ENCODE measurements at places on chromosomes 1 and 21.

DNA sequence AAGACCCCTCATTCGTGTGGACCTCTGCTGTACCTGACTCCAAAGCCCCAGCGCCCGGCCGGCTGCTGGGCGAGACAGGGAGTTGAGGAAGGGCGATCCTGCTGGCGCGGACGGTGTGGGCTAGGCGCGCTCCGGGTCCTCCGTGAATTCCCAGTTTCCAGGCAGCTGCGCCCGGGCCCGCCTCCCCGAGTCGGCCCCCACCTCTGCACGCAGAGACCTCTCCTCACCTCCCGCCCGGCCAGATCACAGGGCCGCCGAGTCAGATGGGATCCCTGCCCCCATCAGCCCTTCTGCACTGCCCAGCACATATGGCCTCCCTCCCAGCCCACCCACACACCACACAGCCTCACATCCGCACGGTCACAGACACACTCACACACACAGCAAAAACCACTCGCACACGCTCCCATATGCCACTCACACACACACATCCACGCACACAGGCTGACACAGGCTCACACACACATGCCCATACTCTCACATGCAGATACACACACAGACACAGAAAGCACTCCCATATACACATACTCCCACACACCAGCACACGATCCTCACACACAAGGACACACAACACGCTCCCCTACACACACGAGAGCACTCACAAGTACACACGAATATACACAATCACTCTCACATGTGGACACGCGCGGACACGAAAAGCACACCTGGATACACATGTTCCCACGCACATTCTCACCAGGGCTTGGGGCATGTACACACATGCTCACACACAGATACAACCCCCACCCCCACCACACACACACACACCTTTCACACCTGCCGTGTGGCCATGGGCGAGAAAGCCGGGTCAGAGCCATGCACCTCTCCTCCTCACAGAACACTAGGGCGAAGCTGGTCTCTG, 7.2 kb upstream of the GUCA2B start:
- DNase-seq: no peak

GRCh38 chr1:66439031-66439740, 94.8 kb upstream of the SGIP1 start:
- DNase-seq: no peak

- no peak for DNase-seq
Observed at GRCh38 chr1:156862584-156862983, 1.9 kb downstream of the NTRK1 start.

DNA sequence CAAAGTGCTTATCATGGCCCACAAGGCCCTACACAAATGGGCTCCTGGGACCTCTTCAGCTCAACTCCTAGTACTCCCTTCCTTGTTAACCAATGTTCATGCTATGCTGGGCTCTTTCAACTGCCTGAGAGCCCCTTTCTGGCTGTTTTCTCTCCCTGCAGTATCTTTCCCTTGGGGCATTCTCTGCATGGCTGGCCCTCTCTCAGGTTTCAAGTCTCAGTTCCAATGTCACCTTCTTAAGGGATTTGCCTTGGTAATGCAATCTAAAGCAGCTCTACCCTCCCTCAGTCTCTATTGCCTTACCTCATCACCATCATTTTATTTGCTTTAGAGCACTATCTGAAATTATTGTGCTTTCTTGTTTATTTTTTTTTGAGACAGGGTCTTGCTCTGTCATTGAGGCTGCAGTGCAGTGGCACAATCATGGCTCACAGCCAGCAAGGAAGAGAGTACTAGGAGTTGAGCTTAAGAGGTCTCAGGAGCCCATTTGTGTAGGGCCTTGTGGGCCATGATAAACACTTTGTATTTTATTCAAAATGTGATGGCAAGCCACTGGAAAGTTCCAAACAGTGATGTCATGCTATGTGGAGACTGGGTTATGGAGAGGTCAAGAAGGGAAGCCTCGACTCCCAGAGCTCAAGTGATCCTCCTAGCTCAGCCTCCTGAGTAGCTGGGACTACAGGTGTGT, 63.4 kb upstream of the SRSF10 start:
- no peak for DNase-seq

- DNase-seq: no peak
Observed at GRCh38 chr1:67009792-67010191, 44.2 kb downstream of the SLC35D1 start.

- DNase-seq: no peak
Observed at GRCh38 chr1:7052701-7053100, 267.4 kb downstream of the CAMTA1 start.

GRCh38 chr1:53592985-53593757, 134.0 kb downstream of the DMRTB1 start:
- no peak for DNase-seq

GRCh38 chr1:113142791-113143190, 69.8 kb downstream of the LRIG2 start:
- no peak for DNase-seq

DNA sequence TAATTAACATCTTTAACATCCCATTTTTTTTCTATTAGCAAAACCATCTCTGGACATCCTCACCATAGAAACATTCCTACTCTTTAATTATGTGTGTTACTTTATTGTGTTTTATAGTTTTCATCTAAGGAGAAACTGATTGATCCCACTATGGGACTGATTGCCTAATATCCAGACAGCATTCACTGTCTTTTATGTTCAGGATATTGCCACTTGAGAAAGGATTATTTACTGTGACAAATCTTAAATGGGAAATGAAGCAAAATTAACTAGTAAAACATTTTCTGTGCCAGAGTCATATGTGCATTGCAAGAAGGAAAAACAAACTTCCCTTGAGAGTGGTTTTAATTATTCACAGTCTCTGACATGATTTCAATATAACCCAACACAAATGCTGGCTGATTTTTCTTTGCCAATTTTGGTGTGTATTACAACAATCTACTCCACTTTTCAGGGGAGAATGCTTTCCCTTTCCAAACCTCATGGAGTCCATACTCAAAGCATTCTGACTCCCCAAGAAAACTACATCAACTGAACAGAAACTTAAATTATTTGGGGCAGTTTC, 15.8 kb upstream of the RGS13 start:
- DNase-seq: no peak

Data from amygdala (tissue), 56 donors.